ENCODE measurements at places on chromosomes 3 and 15.

GRCh38 chr3:107620534-107620933, 97.8 kb downstream of the BBX start:
- DNase-seq: no peak

- DNase-seq: no peak
Measured at GRCh38 chr3:10940106-10940505, 52.4 kb upstream of the SLC6A1 start.

GRCh38 chr3:100766069-100766468, 56.8 kb downstream of the TFG start:
- DNase-seq: no peak

GRCh38 chr3:17551333-17551732, 191.1 kb downstream of the TBC1D5 start:
- DNase-seq: no peak

GRCh38 chr15:32119694-32120330, 89.5 kb downstream of the CHRNA7 start:
- DNase-seq: no peak

DNA sequence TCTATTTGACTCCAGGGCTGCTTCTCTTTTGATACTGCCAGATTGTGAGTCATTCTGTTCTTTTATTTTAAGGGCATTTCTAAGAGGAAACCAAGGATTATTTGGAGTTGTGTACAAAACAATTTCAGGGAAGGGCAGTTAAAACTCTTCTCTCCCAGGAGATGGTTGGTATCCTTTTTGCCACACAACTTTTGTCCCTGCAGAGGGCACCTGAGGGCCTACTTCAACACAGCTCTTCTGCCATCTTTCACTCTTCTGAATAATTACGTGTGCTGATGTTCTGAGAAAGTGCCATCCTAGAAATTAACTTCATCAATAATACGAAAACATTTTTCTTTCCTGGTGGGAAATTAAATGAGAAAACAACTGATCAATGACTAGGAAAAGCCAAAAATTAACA, 75.7 kb upstream of the GADL1 start:
- DNase-seq: no peak

- DNase-seq: no peak
Measured at GRCh38 chr15:50735156-50735555, 30.4 kb downstream of the SPPL2A start.

GRCh38 chr15:44160796-44161195, 34.3 kb downstream of the FRMD5 start:
- DNase-seq: no peak

DNA sequence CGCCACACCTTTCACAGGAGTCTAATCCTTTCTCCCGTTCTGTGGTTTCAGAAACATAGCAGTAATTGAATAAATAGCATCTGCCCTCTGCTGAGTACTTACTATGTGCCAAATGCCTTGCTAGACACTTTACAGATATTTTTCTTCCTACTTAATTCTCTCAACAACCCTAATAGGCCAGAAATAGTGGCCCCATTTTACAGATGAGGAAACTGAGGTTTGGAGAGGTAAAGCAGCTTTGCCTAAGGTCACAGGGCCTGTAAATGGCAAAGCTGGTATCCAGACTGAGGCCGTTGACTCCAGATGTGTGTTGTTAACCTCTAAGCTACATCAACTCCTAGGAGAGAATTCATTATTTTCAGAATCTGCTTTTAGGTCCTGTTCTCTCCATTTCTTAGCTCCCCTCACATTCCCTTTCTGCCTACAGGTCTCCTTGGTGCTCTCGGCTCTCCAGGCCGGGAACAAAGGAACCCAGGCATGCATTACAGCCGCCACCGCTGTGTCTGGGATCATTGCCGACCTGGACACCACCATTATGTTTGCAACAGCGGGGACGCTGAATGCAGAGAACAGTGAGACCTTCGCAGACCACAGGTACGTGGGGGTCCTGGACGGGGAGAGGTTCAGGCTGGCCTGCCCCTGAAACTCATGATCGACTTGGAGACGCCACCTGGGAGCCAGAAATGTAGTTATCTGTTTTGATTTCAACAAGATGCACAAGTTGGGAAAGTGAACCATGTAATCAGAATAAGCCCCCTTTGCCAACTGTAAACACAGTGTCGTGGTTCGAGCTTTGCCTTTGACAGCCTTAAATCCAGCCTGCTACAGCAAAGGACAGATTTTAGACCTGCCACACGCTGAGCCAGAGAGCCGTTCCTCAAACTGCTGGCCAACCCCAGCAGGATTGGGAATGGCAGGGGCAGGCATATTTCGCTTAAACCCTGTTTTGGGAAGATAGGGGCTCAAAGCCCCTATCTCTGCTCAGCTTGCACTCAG, 246.5 kb upstream of the TPM1 start:
- no peak for DNase-seq

DNA sequence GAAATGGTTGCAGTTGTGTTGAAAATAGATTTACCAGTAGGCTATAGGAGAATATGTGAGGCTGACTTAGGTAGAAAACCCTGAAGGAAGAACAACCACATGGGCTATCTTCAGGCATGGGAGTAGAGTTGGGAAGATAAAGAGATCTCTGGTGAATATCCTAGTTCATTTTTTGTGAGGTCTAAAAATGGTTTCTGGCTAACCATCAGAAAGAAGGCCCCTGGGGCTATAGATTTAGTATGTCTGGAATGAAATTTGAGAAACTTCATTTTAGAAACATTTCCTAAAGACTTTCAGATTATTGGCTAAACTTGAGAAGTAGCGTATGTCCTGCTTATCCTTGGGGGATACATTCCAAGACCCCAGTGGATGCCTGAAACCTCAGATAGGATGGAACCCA, 148.2 kb downstream of the NAALADL2 start:
- DNase-seq: no peak

GRCh38 chr3:112403103-112403502, 70.1 kb downstream of the CD200 start:
- DNase-seq: no peak

- DNase-seq: no peak
Measured at GRCh38 chr3:16768014-16768413, 116.7 kb upstream of the PLCL2 start.

DNA sequence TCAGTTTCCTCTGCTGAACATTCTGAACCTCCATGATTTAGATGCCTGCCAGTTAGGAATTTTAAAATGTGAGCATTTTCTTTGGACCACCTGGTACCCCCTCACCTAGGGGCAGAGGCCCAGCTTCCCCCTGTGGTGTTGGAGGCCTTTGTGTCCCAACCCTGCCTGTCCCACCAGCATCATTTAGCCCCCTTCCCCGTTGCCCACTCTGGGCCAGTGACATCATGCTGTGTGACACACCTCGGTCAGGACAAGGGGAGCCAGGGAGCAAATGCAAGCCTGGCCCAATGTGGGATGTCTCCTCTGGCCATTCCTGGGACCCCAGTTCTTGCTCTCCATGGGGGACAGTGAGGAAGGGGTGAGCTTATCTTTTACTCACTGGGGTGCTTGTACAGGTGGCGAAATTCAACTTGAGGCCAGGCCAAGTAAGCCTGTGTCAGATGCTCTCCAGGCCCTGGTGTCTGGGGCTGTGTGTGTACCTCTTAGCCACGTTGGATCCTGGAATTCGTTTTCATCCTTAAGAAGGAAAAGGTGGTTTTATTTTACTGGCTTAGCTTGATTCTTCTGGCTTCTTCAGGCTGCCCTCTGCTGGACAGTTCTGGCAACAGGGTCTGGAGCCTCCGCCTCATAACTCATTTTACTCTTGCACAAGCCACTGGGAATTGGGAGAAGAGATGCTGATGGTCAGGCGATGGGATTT, 49.7 kb upstream of the MYZAP start:
- DNase-seq: no peak

GRCh38 chr3:142999881-143000280, 1.5 kb upstream of the U2SURP start:
- DNase-seq: no peak

DNA sequence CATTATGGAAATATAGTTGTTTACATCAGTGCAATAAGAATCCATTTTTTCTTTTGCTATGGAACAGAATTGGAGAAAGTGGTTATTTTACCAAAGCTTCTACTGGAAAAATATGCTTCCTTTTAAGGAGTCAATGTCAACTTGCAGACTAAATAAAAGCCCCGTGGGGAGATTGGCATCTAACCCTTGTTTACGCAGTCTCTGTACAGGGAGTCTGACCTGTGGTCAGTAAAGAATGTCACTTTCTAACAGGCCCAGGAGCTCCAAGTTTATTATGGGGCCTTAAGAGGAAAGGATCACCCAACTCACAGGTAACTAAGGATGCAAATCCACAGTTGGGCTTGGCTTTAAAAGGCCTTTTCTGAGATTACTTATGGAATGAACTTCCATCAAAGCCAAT, 1751.2 kb downstream of the SI start:
- no peak for DNase-seq

DNA sequence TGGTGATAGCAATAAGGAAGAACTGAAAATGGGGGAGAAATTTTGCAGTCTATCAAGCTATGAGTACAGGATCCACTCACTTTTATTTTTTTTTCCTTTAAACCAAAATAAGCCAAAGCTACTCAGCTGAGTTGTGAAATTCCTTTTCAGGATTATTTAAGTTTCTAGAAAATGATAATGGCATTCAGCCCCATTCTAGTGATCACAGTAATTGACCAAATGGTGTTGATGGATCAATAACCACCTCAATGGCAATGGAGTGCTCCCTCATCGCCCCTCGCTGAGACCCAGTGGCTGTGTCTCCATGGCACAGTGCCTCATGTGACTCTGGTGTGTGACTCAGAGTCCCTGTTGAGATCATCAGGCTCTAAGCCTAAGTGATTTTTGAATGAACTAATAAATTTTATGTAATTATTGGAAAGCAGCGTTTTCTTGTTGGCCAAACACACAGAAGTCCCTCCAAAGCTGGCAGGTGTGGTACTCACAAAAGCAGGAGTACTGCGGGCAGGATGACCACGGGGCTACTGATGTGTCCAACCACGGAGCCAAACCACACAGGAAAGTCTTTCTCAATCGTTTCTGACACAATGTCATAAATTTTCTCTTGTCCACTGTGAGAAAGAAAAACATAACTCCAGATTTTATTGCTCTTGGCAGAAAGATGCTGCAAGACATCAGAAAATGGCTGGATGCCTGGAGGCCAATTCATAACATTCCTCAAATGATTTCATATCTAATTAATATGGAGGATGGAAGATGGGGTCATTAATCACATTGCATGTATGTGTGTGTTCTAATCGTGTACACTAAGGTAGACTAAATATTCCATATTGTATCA, 14.4 kb upstream of the STARD5 start:
- no peak for DNase-seq

- DNase-seq: no peak
Measured at GRCh38 chr3:127677541-127678314, 5.0 kb downstream of the ABTB1 start.

GRCh38 chr3:151789853-151790463, 24.0 kb upstream of the AADAC start:
- no peak for DNase-seq

DNA sequence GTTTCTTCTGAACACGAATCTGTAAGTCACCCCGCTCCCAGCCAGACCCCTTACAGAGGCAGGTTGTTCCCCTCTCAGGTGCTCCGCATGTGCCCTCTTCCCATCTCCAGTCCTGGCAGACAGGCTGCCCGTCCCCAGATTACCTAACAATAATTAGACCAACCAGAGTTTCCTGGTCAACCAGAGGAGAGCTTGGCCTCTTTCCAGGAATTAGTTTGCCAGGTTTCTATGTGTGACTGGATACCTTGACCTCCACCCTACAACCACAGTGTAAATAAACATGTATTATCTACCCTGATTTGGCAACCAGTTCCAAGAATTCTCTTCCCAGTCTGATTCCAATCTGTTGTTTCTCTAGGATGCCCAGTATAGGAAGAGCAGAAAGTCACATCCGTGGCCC, 178.0 kb upstream of the UMPS start:
- no peak for DNase-seq

GRCh38 chr3:78459796-78460195, 1308.0 kb downstream of the ROBO1 start:
- DNase-seq: no peak

DNA sequence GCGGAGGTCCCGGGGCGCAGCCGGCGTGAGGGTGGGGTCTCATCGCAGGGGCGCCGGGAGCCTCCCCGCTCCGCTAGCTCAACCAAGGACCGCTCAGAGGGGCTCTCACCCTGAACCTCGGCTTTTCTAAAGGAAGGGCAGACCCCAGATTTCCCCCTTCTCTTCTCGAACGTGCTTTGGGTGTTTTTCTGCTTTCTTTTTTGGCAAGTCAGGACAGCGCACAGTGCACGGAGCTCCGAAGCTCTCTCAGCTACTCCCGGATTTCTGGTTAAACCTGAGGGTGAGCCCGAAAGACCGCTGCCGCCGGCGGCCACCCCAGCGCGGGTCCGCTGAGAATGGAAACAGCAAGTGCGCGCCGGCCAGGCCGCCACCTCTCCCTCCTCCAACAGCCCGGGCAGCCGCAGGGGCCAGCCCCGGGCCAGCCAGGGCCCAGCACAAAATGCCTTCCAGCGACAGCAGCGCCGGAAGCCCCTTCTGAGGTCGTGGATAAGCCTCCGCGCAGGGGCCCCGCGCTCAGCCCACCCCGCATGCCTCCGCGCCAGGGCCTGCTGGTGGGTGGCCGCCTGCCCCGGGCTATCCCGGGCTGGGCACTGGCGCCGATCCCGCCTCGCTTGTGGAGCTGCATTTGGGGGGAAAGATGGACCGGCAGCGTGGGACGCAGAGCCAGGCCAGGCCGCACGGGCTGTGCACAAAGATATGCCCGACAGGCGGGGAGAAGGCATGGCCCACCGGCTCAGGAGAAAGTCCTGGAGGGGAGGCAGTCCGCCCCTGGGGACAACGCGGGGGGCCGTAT, 8.2 kb upstream of the OCA2 start:
- no peak for DNase-seq

DNA sequence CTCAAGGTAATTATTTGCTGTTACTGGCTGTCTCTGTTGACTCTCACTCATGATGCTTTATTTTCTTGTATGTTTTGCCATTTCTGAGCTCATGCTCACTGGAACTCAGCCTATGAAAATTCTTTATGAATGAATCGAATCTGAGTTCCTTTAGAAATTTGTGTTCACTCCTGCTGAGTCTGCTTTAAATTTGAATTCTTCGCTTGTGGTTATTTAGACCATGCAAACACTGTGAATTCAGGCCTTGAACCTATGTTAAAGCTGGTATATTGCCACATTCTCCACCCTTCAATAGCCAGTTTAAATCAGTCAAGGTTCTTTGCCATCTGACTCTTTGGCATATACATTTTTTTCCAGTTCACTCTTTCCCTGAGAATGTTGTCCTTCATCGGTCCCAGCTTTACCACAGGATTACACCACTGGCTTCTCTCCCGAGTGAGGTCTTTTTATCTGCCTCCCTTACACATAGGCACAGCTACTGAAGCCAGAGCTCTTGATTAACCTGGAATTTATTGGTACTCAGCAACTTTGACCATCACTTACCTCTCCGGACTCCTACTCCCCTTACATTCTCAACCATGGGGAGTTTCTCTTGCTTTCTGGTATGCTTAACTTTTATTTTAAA, 400.6 kb downstream of the VPS13C start:
- DNase-seq: no peak
